Inflammatory macrophage (primary cell): ENCODE measurements at places on chromosomes 7 and 10.

DNA sequence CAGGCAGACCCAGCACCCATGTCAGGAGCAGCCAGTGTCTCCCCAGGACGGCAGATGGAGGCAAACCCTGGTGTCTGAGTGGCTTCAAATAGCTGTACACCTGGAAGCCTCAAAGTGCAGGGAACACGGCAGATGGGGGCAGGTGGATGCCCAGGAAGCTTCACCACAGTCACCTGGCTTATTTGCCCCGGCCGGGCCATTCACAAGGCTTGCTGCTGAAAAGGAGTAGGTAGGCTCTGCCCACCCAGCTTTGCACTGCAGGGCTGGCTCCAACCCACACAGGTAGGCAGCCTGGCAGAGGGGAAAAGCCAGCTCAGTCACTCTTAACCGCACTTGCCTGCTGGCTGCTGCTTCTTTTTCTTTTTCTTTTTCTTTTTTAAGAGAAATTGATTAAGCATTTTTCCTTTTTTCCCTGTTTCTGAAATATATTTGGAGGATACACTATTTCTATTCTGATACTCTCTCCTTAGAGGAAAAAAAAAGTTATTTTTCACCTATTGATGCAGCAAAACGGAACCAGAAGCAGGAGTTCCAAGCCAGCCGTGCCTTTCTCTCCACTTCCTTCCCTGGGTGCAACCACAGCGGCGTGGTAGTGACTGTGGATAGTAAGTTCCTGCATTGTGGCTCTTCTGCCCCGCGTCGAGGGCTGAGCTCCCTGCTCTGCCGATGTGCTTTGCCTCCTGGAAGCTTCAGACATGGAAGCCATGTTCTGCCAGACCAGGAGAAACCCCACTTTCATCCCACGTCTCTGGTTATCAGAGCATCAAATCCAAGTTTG, 118.3 kb downstream of the KLF6 start:
- DNase-seq: peak; percentile 66

- no peak for DNase-seq
Observed at GRCh38 chr10:110045772-110046171, 38.0 kb downstream of the ADD3 start.

DNA sequence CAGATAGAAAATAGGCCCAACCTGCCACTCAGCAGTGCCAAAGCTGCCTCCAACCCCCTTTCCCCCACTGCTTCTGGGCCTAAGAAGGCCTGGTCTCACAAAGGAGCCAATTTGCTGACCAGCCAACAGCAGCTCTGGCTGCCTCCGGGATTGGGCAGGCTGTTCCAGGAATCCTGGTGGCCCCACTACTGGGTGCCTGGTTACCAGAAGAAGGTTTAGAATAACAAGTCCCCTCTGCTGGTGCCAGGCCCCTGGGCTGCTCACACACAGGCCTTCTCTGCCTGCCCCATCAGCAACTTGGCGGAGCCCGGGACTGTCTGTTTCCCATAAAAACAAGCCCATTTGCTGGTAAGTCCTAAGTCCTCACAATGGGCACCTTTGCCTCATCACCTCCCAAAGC, 1.2 kb downstream of the PHKG1 start:
- no peak for DNase-seq

- no peak for DNase-seq
Observed at GRCh38 chr10:94496646-94497045, 48.9 kb upstream of the HELLS start.

GRCh38 chr10:70266701-70267100, 17.1 kb downstream of the NPFFR1 start:
- no peak for DNase-seq

GRCh38 chr10:78892338-78893176, 176.2 kb upstream of the ZMIZ1 start:
- peak; percentile 72 for DNase-seq

DNA sequence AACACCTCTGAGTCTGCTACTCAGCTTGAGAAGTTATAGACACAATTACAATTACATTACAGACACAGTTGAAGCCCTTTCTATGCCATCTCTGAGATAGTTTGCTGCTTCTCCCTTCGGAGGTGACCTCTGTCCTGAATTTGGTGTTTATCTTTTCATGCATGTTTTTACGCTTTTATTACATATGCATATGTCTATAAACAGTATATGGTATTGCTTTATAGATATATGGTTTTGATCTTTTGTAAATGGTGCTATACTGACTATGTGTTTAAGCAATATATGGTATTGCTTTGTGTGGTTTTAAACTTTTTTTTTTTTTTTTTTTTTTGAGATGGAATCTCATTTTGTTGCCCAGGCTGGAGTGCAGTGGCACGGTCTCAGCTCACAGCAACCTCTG, 48.4 kb downstream of the HK1 start:
- DNase-seq: no peak

GRCh38 chr7:102424787-102425218, 8.6 kb upstream of the ORAI2 start:
- DNase-seq: peak; percentile 81

- no peak for DNase-seq
Observed at GRCh38 chr7:500521-501420, 18.9 kb downstream of the PDGFA start.

GRCh38 chr10:88733215-88733614, 26.6 kb upstream of the LIPN start:
- no peak for DNase-seq

DNA sequence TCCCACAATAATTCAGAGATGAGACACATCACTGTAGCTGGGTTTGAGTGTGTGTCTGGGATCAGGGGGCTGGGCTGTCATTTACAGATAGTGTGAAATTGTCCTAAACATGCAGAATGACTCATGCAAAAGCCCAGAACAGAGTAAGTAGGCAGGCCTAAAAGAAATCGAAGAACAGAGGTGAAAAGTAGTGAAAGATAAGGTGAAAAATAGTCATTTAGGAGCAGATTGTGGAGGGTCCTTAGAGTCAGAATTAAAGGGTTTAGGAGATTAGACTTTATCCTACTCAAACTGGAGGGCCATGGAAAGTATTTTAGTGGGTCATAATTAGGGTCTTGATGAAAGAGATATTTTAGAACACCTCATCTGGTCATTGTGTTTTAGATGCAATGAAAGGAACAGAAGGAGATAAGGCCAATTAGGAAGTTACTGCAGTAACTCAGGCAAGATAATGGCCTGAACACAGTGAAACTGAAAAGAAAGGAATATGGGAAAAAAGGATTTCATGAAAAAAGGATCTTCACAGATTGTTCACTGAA, 58.3 kb upstream of the NEBL start:
- DNase-seq: no peak

- DNase-seq: no peak
Observed at GRCh38 chr7:137953665-137954470, 48.0 kb downstream of the CREB3L2 start.
